ENCODE measurements at places on chromosomes 4 and X. TPM values are rescaled to one million over a fixed set of nuclear protein-coding genes. Genes with fewer than 3 reads are reported as not detected.

- no peak for DNase-seq
Observed at GRCh38 chr4:1547856-1548826, 136.0 kb downstream of the FAM53A start.

GRCh38 chr4:85644061-85644460, 169.1 kb downstream of the ARHGAP24 start:
- DNase-seq: no peak

GRCh38 chr4:149493492-149493891, 322.2 kb downstream of the IQCM start:
- peak; percentile 45 for DNase-seq

- DNase-seq: no peak
Observed at GRCh38 chr4:13670456-13671160, 43.1 kb upstream of the BOD1L1 start.

DNA sequence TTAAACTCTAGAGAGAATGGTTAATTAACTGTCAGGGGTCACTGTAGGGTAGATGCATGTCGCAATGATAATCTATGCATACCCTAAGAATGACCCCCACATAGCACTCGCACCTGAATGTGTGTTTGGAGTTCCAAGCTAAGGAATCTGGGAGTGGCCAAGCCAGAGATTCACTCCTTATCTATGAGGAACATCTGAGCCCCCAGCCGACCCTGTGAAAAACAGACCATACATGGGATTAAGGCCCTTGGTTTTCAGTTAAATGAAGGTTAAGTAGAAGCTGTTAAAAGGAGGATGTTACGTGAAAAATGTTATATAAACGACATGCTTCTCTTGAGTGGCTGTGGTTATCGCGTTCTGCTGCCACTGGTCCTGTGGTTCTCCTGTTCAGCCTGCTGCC, 147.2 kb downstream of the RELL1 start:
- no peak for DNase-seq

DNA sequence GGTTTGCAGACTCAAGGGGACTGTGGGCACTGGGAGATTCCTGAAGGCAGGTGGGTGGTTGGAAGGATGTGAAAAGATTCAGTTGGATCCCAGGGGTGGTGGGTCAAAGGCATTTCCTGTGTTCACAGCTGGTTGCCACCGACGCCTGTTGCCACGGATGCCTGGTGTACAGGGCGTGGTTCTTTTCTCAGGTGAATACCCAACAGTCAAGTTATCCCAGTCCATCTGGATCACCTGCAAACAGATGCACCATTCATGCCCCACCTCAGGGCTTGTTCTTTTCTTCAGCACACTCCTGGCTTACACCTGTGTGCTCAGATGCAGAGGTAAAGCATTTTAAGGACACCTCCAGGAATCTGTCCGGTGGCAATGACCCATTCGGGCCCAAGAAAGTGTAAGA, 55.8 kb upstream of the SHOX start:
- DNase-seq: no peak

DNA sequence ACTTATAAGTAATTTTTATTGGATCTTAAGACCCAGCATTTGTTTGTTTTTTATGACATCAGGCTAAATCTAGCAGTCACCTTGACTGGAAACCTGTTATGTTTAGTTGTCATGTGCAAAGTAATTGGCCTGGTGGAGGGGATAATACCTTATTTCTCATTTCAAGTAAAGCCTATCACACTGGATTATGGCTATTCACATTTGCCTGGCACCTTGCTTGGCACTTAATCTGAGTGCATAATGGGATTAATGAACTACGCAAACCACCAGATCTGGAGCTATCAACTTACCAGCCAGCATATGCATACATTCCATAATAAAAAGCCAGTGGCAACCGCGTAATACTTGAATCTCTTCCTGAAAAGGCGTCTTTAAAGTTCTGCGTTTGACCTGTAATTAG, 23.2 kb downstream of the SLC7A11 start:
- DNase-seq: no peak

DNA sequence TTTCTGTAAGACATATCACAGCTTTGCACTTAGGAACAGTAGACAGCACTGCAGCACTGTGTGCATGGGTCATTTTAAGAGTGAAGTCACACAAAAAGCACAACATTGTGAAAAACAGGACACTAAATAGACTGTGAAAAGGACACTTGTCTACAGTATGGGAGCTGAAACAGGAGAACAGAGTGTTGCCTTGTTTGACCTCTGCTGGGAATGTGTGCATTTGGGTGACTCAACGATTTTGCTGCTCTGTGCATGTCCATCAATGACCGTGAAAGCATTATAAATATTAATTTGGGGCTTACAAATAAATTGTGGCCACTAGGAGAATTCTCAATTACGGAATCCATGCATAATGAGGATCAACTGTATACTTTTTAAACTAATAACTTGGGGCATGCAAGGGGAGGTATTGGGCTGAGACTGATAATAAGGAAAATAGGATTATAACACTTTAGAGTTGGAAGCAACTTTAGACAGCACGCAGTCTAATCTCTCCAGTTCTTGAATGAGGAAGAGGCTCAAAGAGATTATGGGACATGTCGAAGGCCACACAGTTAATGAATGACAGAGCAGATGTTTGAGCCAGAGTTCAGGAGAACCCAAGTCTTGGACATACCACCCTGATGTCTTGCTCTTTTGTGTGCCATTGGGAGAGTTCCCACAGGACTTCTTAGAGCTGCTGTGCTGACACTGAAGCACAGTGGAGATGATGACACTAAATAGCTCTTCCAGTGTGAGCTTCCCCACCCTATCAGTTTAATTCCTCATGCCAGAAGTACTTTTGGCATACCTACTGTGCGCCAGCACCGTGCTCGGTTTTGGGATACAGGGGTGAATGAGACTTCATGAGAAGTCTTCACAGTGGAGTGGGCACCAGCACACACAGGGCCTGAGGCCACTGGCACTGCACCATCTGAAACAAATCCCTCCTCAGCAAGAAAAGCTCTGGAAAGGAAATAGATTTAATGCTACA, 79.3 kb downstream of the FRAS1 start:
- no peak for DNase-seq

Gene RS1
- not detected for total RNA-seq

Gene CASK
- total RNA-seq: 91.5 TPM

Gene CITED1
- 0.75 TPM for total RNA-seq

Gene MTMR8
- total RNA-seq: 0.89 TPM

Gene CRLF2
- total RNA-seq: not detected

All from astrocyte (in vitro differentiated cells and primary cell).